Gastrocnemius medialis (tissue), 4 donors: ENCODE measurements at places on chromosomes 1 and 21. TPM values are rescaled to one million over a fixed set of nuclear protein-coding genes. Genes with fewer than 3 reads are reported as not detected.
A peak's percentile ranks its signal among the peaks of the same experiment; 100 is the strongest.

Gene LCE1F
- total RNA-seq: not detected

Gene GNAT2
- total RNA-seq: not detected

Gene RGL1
- 4.9 TPM for total RNA-seq

Gene ACOT11
- total RNA-seq: 1.5 TPM

Gene C1orf115
- 4.8 TPM for total RNA-seq

Gene NECTIN4
- not detected for total RNA-seq

Gene SEMA6C
- total RNA-seq: 116 TPM

GRCh38 chr1:66752671-66753371 lies 562 bp downstream of the DYNLT5 start:
- no peaks in the 10 kb centered on the region for H3K36me3 ChIP-seq
- peaks cover 6% of the 10 kb centered on the region for H3K4me1 ChIP-seq
- H3K4me3 ChIP-seq: peak overlapping the region; percentile 56
- peaks cover 2% of the 10 kb centered on the region for H3K27me3 ChIP-seq
- DNase-seq: no peak
- H3K27ac ChIP-seq: peak overlapping the region; percentile 58

DNA sequence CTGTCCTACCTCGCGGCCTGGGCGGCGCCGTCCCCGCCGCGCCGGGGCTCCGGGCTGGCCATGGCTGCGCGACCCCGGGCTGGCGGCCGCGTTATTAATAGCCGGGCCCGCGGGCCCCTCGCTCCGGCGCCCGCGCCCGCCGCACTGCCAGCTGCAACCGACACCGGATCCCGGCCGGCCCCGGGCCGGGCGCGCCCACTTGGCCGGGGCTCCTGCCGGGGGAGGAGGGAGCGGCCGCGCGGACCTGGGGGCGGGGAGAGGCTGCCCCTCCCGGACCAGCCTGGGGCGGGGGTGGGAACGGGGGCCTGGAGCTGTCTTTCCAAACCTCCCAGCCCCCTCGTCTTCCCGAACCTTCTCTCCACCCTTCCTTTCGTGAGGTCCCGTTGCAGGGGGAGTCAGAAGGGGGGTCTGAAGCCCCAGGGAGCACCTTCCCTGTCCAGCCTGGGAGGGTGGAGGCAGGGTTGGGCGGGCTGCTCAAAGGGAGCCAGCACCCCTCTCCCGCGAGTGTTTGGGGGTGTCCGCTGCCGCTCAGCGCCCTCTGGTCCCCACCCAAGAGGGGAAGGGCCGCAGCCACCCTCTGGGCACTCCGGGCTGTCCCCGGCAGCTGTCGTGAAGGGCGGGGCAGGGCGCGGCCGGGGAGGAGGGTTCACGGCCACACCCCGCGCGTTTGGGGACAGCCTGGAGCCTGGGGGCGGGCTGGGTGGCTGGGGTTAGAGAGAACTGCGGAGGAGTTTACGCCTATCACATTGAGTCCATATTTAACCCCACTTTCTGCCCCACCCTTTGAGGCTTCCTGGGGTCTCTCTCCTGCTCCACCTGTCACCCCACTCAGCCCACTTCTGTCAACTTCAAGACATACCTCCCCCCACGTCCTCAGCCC lies at the start of gene SYNC:
TSS of gene SYNC (minus strand) at position 172 of the 880 bp plus-strand sequence. CDS start at position 62, 110 bp downstream.
- H3K27me3 ChIP-seq: no peaks in the 10 kb centered on the region
- DNase-seq: peak; percentile 94
- H3K4me1 ChIP-seq: peaks cover 41% of the 10 kb centered on the region
- H3K36me3 ChIP-seq: no peaks in the 10 kb centered on the region

DNA sequence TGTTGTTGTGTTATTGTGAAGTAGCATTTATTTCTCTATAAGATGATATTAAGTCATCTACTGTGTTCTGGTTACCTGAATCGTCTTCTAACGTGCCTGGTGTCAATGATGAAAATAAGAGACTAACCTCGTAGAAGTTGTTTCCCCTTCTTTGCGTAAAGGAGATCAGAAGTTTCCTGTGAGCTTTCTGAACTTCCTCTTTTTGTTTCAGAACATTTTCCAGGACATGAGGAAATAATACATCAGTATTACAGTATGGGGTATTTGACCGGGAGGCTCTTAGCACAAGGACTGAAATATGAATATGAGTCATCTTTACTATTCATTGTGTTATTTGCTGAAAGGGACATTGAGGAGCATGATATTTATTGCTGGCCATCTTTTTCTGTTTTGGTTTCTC lies 1.3 kb downstream of the ST6GALNAC3 start:
- H3K27me3 ChIP-seq: no peaks in the 10 kb centered on the region
- H3K4me1 ChIP-seq: peaks cover 3% of the 10 kb centered on the region
- H3K4me3 ChIP-seq: peak overlapping the region; percentile 55
- peak overlapping the region; percentile 81 for H3K27ac ChIP-seq

DNA sequence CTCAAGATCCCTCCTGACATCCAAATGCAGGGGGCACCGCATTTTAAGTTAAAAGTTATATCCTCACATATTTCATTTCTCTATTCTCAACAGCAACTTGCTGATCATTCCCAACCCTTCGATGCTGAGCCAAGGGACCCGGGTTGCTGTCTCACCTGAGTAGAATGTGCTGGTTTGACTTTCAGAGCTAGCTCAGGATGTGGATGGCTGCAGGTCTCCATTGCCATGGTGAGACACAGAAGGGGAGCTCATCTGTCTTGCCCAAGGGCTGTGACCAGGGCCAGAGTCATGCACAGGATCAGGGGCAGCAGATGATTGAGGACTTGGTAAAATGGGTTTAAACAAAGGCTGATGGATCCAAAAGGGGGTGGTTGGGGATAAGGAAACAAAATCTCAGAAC lies 112.1 kb downstream of the HMGB4 start:
- DNase-seq: no peak
- no peaks in the 10 kb centered on the region for H3K27me3 ChIP-seq
- no peak overlapping the region for H3K4me3 ChIP-seq
- H3K36me3 ChIP-seq: no peaks in the 10 kb centered on the region

GRCh38 chr1:55702064-55702463 lies 486.9 kb upstream of the USP24 start:
- no peak for DNase-seq
- H3K27ac ChIP-seq: no peak overlapping the region
- no peaks in the 10 kb centered on the region for H3K27me3 ChIP-seq
- H3K4me3 ChIP-seq: no peak overlapping the region
- H3K4me1 ChIP-seq: peaks cover under 1% of the 10 kb centered on the region

GRCh38 chr1:232462213-232462612 lies 167.7 kb downstream of the SIPA1L2 start:
- no peaks in the 10 kb centered on the region for H3K27me3 ChIP-seq
- no peak overlapping the region for H3K4me3 ChIP-seq
- no peak overlapping the region for H3K27ac ChIP-seq
- DNase-seq: no peak
- H3K36me3 ChIP-seq: no peaks in the 10 kb centered on the region

- H3K27me3 ChIP-seq: no peaks in the 10 kb centered on the region
- H3K27ac ChIP-seq: no peak overlapping the region
Observed at GRCh38 chr1:164720440-164721227, 161.7 kb downstream of the PBX1 start.

- DNase-seq: no peak
- no peak overlapping the region for H3K27ac ChIP-seq
- no peaks in the 10 kb centered on the region for H3K36me3 ChIP-seq
- no peak overlapping the region for H3K4me3 ChIP-seq
- H3K4me1 ChIP-seq: peaks cover 6% of the 10 kb centered on the region
Observed at GRCh38 chr1:59237900-59238299, 59.0 kb upstream of the FGGY start.

GRCh38 chr1:50851034-50851433 lies 109.0 kb downstream of the FAF1 start:
- DNase-seq: no peak
- H3K36me3 ChIP-seq: no peaks in the 10 kb centered on the region
- H3K4me3 ChIP-seq: no peak overlapping the region
- no peaks in the 10 kb centered on the region for H3K4me1 ChIP-seq
- H3K27ac ChIP-seq: no peak overlapping the region
- H3K27me3 ChIP-seq: no peaks in the 10 kb centered on the region

GRCh38 chr1:18886003-18886335 lies 16.4 kb downstream of the ALDH4A1 start:
- H3K27ac ChIP-seq: peak overlapping the region; percentile 58
- H3K36me3 ChIP-seq: peaks cover 9% of the 10 kb centered on the region
- H3K4me3 ChIP-seq: no peak overlapping the region
- DNase-seq: peak; percentile 34

DNA sequence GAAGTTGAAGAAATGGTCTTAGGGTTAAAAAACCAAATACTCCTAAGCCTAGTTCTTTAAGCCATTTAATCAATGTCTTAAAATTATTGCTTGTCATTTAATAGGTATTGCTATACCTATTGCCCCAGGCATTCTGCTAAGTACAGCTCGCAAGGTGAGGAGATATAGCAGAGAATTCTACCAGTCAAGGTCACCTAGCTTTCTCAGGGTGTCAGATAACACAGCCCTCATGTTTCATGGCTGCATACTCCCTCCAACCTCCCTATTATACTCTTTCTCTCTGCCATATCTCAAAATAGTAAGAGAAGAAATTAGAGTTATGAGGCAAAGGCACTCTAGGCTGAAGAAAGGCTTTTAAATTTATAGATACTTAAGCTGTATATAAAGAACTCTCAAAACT lies 68.4 kb upstream of the GPR88 start:
- no peak overlapping the region for H3K27ac ChIP-seq
- H3K4me3 ChIP-seq: no peak overlapping the region
- H3K27me3 ChIP-seq: no peaks in the 10 kb centered on the region
- H3K36me3 ChIP-seq: no peaks in the 10 kb centered on the region
- peaks cover 13% of the 10 kb centered on the region for H3K4me1 ChIP-seq
- DNase-seq: no peak

GRCh38 chr1:240098534-240098933 lies 6.9 kb downstream of the FMN2 start:
- H3K4me3 ChIP-seq: no peak overlapping the region
- no peak for DNase-seq

GRCh38 chr1:233015965-233016364 lies 65.6 kb downstream of the NTPCR start:
- H3K36me3 ChIP-seq: no peaks in the 10 kb centered on the region
- no peaks in the 10 kb centered on the region for H3K4me1 ChIP-seq
- H3K4me3 ChIP-seq: no peak overlapping the region
- H3K27ac ChIP-seq: no peak overlapping the region

- peaks cover under 1% of the 10 kb centered on the region for H3K4me1 ChIP-seq
- no peaks in the 10 kb centered on the region for H3K36me3 ChIP-seq
- H3K4me3 ChIP-seq: no peak overlapping the region
- no peak overlapping the region for H3K27ac ChIP-seq
- no peak for DNase-seq
- H3K27me3 ChIP-seq: no peaks in the 10 kb centered on the region
Observed at GRCh38 chr1:165259706-165260428, 96.6 kb downstream of the LMX1A start.

- no peaks in the 10 kb centered on the region for H3K4me1 ChIP-seq
- H3K27ac ChIP-seq: no peak overlapping the region
- DNase-seq: no peak
- H3K4me3 ChIP-seq: no peak overlapping the region
Observed at GRCh38 chr1:76018045-76018444, 56.5 kb upstream of the ST6GALNAC3 start.

DNA sequence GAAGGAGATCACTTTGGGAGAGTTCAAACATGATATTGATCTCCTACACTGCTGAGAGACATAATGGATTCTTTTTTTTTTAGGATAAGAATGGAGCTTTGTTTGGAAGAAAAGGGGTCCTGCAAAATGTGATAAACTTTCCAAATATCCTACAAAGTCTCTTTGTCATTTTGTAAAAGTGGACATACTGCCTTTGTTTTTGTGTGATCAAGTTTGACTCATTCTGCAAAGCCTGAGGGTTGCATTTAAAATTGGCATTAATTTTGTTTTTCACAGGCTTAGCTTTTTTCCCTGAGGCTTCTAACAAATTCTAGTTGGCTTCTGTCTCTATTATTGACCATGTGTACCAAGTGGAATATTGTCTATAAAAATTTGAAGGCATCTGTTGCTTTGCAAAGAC lies 113.2 kb downstream of the AK5 start:
- H3K4me3 ChIP-seq: no peak overlapping the region
- H3K27ac ChIP-seq: no peak overlapping the region
- no peak for DNase-seq
- no peaks in the 10 kb centered on the region for H3K36me3 ChIP-seq
- no peaks in the 10 kb centered on the region for H3K4me1 ChIP-seq

DNA sequence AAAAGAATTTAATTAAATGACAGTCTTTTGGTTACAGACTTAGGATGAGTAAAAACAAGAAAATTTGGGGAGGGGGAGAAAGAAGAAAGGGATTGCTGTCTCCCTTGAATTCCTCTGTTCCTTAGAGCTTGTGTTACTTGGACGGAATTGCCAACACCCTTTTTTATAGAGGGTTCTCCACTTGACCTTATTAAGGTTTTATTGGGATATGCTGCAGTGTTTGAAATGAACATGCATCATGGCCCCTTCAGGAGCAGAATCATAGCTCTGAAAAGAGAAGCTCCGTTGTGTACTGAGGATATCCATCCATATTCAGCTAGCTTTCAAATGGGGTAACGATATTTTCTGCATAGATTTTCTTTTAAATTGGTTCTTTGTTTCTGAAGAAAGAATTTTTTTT lies 48.2 kb upstream of the DNASE2B start:
- H3K36me3 ChIP-seq: no peaks in the 10 kb centered on the region
- H3K4me3 ChIP-seq: no peak overlapping the region
- H3K27me3 ChIP-seq: no peaks in the 10 kb centered on the region
- DNase-seq: no peak

GRCh38 chr1:59568158-59568935 lies 246.4 kb upstream of the HOOK1 start:
- H3K36me3 ChIP-seq: no peaks in the 10 kb centered on the region
- no peaks in the 10 kb centered on the region for H3K27me3 ChIP-seq
- no peak overlapping the region for H3K4me3 ChIP-seq
- peaks cover 7% of the 10 kb centered on the region for H3K4me1 ChIP-seq

DNA sequence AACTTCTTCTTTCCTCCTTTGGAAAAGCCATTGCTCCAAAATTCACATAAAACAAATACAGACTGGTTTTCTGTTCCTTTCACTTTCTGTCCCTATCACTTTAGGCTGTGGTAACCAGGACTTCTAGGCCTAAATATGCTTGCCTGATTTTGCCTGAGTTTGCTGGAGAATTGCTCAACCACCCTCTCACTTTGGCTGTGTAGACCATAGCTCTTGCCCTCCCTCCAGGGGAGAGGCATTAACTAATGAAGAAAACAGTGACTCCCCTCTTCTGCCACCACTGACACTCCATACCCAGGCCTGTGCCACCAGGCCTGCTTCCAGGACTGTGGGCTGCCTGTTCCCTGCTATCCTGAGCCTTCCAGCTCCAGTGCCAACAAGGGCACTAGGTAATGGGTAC lies 163.5 kb downstream of the TOMM20 start:
- DNase-seq: no peak
- H3K27me3 ChIP-seq: no peaks in the 10 kb centered on the region
- H3K4me1 ChIP-seq: peaks cover 58% of the 10 kb centered on the region
- peak overlapping the region; percentile 56 for H3K27ac ChIP-seq

DNA sequence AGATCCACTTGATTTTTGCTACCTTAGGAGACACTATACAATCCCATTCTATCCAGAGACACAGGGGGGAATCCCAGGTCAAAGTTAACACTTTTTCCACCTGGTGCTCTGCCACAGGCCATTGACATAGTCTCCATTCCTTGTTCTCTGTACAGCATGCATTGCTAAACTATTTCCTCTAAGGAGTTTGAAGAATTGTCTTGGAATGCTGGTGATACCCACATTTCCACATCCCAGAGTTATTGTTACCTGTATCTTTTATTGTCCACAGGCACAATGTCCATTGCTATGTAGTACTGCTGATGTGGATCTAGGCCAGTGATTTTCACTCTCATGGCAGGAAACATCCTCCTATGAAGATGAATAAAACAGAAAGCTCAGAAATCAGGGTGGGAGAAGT lies 61.9 kb downstream of the TBX15 start:
- no peak overlapping the region for H3K4me3 ChIP-seq
- H3K27me3 ChIP-seq: no peaks in the 10 kb centered on the region
- peaks cover 2% of the 10 kb centered on the region for H3K36me3 ChIP-seq
- H3K27ac ChIP-seq: no peak overlapping the region
- peaks cover 7% of the 10 kb centered on the region for H3K4me1 ChIP-seq
- DNase-seq: no peak

- H3K4me1 ChIP-seq: peaks cover 42% of the 10 kb centered on the region
- H3K36me3 ChIP-seq: no peaks in the 10 kb centered on the region
- H3K27ac ChIP-seq: no peak overlapping the region
Observed at GRCh38 chr1:31750858-31751510, 13.2 kb downstream of the ADGRB2 start.
